Activated naive CD4-positive, alpha-beta T cell (primary cell): ENCODE measurements at places on chromosomes 2 and 18.

GRCh38 chr2:28362991-28363521 lies 29.6 kb upstream of the FOSL2 start:
- DNase-seq, result no peak

GRCh38 chr2:205119136-205119535 lies 563.2 kb upstream of the NRP2 start:
- DNase-seq, result no peak

- DNase-seq, result no peak
Measured at GRCh38 chr2:56239030-56239429, 55.2 kb downstream of the CCDC85A start.

DNA sequence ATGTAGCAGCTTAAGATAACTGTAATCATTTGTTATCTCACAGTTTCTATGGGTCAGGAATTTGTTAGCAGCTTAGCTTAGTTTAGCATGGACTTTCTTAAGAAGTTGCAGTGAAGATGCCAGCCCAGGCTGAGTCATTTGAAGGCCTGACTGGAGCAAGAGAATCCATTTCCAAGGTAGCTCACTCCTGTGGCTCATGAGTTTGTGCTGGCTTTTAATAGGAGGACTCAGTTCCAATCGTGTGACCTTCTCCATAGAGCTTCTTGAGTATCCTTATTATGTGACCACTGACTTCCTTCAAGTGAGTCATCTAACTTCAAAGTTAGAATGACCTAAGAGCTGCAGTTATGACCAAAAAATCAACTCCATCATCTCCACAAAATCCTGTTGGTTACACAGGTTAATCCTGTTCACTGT lies 1.4 kb downstream of the GPATCH11 start:
- no peak for DNase-seq

DNA sequence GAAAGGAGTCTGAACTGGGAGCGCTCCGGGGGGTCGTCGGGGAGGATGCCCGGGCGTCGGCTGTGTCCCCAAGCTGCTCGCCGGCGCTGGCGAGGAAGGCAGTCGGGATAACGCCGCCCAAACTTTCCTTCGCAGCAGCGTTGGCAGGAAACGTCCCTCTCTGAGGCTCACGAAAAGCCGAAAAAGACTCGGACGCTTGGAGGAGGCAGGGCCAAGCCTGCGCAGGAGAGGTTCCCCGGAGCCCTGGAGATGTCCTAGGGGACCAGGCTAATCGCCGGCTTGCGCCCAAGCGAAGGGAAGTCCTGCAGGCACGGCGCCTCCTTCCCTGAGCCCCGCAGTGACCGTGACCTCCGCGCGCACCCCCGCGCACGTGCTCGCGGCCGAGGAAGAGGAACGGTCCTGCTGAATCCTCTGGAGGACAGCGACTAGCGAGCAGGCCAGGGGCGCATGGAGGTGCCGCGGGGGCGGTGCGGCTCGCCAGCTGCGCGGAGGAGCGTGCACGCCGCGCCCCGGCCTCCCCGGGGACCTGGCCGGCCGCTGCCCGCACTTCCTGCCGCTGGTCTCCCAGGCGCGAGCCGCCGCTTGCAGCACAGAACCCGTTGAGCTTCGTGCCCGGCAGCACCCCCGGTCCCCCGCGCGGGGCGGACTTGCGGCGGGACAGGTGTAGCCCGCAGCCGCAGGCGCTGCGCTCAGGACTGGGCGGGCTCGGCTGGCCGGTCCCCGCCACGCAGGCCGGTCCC lies at the start of gene SH3RF3:
Gene SH3RF3 (plus strand): TSS at position 590 of the 740 bp plus-strand sequence.
- no peak for DNase-seq

GRCh38 chr2:166091439-166091838 lies 36.4 kb downstream of the SCN1A start:
- DNase-seq, result no peak

GRCh38 chr2:46776687-46777327 lies 138.8 kb downstream of the MCFD2 start:
- no peak for DNase-seq

DNA sequence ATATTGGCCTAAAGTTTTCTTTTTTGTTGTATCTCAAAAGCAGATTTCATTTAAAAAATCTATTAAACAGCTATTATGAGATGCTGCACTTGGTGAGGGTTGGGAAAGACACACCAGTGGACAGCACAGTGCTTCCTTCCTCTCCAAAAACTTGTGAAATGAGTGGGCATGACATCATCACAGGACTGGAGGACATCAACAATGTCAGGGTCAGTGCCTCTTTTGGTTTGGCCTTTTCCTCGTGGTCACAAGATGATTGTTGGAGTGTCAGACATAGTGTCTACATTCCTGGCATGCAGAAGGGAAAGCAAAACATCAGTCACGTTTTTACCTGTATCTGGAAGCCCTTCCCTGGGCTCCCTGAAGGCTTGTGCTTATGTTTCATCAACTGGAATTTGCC lies 49.6 kb downstream of the IL1R2 start:
- DNase-seq, result no peak

- no peak for DNase-seq
Measured at GRCh38 chr18:76979111-76979751, 153.4 kb downstream of the MBP start.

- no peak for DNase-seq
Measured at GRCh38 chr2:16114836-16115235, 174.5 kb downstream of the MYCN start.

- no peak for DNase-seq
Measured at GRCh38 chr18:59423259-59423658, 64.2 kb upstream of the LMAN1 start.

DNA sequence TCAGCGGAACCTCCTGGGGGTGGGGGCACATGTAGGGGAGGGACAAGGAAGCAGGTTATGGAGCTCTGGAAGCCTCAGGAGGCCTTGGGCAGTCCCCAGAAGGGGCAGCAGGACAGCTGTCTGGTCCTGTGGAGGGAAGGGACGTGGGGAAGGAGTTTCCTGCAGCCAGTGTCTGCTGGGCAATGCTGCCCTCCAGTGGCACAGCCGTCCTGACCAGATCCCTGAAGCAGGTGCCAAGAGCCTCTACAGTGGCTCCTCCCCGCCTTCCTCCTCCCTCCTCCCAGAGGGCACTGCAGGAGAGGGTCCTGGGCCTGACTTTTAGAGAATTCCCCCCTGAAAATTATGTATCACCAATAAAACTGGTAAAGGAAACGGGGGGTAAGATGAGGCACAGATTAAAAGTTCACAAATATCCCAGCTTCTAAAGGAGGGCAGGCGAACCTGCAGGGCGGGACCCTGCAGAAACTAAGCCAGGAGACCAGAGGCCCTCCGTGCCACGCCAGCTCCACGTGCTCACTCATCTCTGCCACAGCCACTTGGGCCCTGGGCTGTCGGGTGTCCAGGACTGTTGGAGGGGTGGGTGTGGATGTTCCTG lies 258.5 kb downstream of the TWIST2 start:
- DNase-seq, result no peak

DNA sequence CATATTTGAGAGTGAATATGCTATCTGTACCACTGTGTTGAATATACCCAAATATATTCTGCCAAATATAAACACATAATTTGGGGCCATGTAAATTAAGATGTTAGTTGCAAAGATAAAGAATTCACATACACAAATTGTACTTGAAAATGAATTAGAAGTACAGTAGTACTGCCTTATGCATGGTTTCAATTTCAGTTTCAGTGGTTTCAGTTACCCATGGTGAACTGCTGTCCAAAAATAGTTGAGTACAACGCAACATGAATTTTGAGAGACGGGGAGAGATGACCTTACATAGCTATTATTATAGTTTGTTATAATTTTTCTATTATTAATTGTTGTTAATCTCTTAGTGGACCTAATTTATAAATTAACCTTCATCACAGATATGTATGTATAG lies 1313.0 kb upstream of the FAM98A start:
- DNase-seq, result no peak

GRCh38 chr18:10286580-10287150 lies 167.8 kb upstream of the APCDD1 start:
- DNase-seq, result no peak

DNA sequence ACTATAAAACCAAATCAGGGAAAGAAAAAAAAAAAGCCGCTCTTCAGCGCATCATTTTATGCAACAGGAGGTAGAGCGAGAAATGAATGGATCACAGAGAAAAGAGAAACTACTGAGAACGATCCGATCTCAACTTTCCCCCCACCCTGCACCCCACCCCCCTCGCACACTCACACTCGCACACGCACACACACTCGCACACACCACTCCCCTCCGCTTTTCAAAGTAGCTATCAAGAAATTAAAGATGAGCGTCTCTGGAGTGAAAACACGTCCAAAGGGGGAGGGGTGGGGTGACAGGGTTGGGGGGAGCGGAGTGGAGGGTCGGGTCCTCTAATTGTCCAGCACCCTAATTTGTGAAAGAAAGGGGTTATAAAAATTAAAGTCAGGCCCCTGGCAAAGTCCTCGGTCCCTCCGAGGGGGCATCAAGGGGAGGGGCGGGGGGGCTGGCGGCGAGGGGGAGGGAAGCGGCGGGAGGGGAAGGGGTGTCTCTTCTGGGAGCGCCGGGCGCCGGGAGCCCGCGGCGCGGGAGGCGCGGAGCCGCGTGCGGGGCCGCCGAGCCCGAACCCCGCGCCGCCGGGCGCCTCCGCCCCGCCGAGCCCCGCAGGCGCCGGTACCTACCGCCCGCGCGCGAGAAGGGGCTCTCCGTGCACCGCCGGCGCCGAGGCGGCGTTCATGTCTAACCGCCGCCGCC lies 428 bp downstream of the TCF4 start:
- DNase-seq, result no peak

- no peak for DNase-seq
Measured at GRCh38 chr2:225429717-225430116, 30.2 kb downstream of the NYAP2 start.

GRCh38 chr2:129709001-129709955 lies 270.2 kb upstream of the RAB6C start:
- no peak for DNase-seq

GRCh38 chr18:71398531-71398930 lies 1109.7 kb downstream of the SOCS6 start:
- DNase-seq, result no peak

DNA sequence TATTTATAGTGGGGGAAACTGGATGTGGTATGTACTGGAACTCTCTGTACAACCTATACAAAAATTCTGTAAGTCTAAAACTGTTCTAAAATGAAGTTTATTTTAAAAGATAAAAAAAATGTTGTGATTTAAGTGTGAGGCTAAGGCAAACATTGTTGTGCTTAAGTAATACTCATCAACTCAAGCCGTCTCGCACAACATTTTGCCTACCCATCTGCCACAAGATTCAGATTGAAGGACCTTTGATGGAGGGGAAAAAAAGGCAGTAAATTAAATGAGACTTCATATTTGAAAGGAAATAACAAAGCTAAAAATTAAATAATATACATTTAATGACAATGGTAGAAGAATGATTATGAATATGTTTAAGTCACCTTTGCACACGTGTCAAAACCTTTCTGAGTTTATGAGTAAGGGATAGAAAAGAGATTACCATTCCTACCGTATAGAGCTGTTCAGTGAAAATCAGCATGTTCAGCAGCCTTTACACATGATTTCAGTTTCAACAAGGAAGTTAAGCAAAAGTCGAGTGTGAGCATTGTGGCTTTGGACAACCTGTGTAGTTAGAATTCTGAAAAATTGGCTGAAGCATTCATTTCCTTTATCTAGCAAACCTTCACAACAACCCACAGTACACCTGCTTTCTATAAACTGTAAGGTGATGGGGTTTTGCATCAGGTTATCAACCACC lies 499.3 kb downstream of the IRS1 start:
- DNase-seq, result no peak
